ENCODE measurements at places on chromosomes 4 and X.

- DNase-seq, result no peak
Observed at GRCh38 chrX:107730298-107730655, 45.3 kb downstream of the TSC22D3 start.

DNA sequence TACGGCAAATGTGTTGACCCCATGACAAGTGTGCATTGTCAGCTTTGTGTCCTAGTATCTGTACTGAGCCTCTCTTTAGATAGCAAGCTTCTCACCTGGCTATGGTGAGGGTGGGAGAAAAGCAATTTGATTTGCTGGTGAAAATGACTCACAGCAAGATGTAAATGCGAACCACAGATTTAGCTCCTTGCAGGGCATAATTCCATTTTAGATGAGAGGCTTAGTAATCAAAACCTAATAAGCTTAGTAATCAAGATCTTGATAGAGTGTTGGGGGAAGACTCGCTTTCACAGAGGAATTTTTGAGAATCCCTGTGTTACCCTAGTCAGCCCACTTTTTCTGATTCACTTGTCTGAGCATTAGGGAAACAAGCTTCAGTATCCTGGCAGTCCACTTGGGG is 7.7 kb upstream of the OCIAD2 start:
- DNase-seq, result no peak

- DNase-seq, result peak; percentile 42
Observed at GRCh38 chr4:973431-974397, at the start of gene DGKQ. Gene DGKQ (minus strand): TSS chr4:973569. CDS start chr4:973482, 87 bp downstream.

GRCh38 chr4:39846120-39846519 is 131.6 kb downstream of the PDS5A start:
- DNase-seq, result no peak

- no peak for DNase-seq
Observed at GRCh38 chr4:184884883-184885282, 59.1 kb upstream of the ACSL1 start.

DNA sequence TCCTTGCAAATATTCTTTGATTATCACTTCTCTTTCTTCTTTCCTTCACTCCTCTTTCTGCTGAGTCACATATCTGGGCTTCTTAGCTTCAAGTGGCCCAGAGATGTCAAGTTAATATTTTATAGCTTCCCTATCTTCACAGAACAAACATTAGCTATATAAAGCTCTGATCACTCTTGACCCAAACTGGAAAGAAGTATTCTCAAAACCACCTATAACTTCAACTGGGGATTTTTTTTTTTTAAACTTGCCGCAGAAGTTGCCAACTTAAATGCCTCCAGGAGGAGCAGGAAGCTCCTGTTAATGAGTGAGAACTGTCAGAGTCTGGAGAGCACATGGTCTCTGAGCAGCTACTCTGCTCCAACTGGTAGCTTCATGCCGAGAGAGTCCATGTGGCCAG is 233.3 kb upstream of the EDNRA start:
- no peak for DNase-seq

- peak; percentile 38 for DNase-seq
Observed at GRCh38 chr4:56937262-56937661, 29.6 kb downstream of the REST start.

- no peak for DNase-seq
Observed at GRCh38 chr4:12296366-12296765, 867.7 kb upstream of the HS3ST1 start.

DNA sequence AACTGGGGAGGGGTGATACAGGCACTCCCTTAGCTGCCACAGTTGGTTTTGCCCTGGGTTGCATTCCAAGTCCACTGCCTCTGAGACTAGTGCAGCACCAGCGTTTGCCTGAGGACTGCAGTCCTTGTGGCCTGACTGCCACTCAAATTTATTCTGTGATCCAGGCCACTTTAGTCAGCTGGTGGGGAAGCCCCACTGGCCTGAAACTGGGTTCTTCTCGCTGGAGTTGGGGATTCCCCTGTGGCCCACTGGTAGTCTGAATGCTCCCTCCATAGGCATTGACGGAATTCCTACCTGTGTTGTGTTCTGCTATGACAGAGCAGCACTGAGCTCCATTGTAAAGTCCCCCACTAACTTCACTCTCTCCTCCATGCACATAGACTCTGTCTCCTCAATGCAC is 63.8 kb downstream of the PTPN13 start:
- DNase-seq, result no peak

GRCh38 chrX:155026420-155026726 is 271 bp upstream of the FUNDC2 start:
- peak; percentile 87 for DNase-seq

- no peak for DNase-seq
Observed at GRCh38 chrX:151239751-151240150, 63.4 kb downstream of the GPR50 start.

DNA sequence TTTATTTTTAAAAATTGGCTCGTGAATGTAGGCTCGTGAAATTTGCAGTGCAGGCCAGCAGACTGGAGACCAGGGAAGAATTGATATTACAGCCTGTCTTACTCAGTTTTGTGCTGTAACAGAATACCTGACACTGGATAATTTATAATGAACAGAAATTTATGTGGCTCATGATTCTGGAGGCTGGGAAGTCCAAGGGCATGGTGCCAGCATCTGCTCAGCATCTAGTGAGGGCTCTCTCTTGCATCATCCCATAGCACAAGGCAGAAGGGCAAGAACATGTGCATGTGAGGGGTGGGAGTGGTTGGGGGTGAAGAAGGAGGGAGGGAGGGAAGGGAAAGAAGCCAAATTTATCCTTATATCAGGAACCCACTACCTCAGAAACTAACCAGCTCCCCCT is 13.7 kb upstream of the CLTRN start:
- DNase-seq, result no peak

- no peak for DNase-seq
Observed at GRCh38 chr4:142875117-142875516, 29.0 kb upstream of the INPP4B start.

GRCh38 chr4:93396272-93396671 is 432.3 kb upstream of the ATOH1 start:
- no peak for DNase-seq

GRCh38 chrX:147476008-147476407 is 435.7 kb upstream of the FMR1 start:
- DNase-seq, result no peak

GRCh38 chr4:141174457-141174856 is 41.2 kb upstream of the RNF150 start:
- DNase-seq, result no peak

GRCh38 chr4:23835774-23836478 is 53.9 kb downstream of the PPARGC1A start:
- DNase-seq, result no peak

- DNase-seq, result no peak
Observed at GRCh38 chr4:14800977-14801376, 201.3 kb upstream of the CPEB2 start.

All from PC-9 (cell line).